Stimulated activated CD4-positive, alpha-beta T cell treated with anti-CD3 and anti-CD28 coated beads, Interleukin-1b, Interleukin-23, amount 100 ng/mL, for 4 hours (primary cell): ENCODE measurements at places on chromosomes 6 and 20.
A peak's percentile ranks its signal among the peaks of the same experiment; 100 is the strongest.

DNA sequence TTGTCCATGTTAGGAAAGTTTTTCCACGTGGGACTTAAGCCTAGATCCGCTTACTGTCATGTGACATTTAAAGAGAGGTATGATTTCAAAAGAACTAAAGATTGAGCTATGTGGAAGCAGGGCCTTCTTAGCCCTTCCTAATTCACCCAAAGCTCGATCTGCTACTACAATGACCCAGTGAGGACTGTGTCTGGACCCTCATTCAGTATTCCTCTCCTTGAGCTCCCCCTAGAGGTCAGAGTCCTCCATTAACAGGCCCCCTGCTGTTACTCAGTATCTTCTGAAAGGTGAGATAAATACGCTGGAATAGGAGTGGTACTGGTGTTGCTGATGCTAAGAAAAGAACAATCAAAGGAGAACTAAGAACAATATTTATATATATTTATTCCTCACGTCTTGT, 414.0 kb downstream of the GJA1 start:
- no peak for DNase-seq

GRCh38 chr20:46022411-46023147, 6.4 kb upstream of the SLC12A5 start:
- peak; percentile 78 for DNase-seq

GRCh38 chr6:150490586-150490985, 109.1 kb upstream of the PLEKHG1 start:
- DNase-seq: no peak

DNA sequence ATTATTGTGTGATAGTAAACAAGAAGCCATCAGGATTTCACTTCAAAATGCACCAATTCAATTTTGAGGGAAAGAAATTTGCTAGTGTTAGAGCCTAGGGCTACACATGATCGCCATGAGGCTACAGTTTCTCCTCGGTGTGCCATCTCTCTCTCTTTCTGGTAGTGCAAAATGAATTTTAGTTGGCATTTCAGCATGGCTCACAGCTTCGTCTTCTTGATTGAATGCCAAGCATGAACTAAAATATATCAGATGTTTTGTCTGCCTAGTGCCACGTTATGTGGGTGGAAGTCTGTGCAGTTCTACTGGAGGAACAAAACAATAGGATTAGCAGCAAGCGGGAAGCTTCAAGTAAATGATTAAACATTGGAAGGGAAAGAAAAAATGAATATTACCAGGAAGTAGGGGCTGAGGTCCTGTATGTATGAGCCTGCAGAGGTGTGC, 6.8 kb upstream of the MRAP2 start:
- no peak for DNase-seq

GRCh38 chr20:7856756-7857155, 83.5 kb downstream of the HAO1 start:
- no peak for DNase-seq

GRCh38 chr6:49553384-49553783, 2.9 kb downstream of the C6orf141 start:
- DNase-seq: no peak

DNA sequence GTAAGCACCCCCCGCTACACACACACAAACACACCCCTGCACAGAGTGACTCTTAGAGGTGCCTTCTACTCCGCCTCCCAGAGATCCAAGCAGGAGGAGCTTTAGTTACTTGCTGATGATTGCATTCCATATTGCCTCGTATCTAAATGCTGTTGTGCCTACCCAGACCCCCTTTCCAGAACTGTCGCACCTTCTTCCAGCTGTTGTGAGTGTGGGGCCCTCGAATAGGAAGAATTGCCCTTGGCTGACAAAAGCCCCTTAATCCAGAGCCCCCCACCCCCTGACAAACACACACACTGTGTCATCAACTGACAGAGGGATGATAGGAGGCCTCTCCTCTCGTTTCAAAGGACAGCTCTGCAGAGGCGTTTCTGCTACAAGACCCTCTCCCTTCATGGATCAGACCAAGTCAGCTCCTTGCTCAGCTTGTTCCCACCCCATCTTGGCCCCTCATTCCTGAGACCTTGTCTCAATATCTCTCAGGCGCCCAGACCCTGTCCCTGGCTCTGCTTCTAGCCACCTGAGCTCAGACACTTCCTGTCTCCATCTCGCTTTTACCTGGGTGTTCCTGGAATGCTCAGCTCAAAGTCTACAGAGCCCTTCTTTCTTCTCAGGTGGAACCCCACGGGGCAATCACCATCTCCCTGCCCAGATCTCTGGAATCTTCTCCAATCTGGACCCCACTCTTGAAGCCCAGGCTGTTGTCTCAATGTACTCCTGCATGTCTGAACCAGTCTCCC, 4.0 kb upstream of the VSX1 start:
- DNase-seq: no peak

DNA sequence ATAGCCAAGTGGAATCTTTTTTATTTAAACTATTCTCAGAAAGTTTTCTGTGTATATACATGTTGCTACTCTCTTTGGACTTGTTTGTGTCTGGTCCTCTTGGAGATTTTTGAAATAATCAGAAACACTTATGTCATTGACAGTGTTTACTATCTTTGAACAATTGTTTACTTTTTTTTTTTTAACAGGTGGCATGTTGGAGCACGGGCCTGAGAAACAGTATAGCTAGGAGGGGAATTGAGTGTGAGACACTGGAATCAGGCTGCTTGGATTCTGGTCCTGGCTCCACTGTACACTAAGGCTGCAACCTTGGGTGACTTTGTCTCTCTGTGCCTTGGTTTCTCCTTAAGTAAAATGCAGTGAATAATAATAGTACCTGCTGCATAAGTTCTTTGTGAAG, 279.6 kb downstream of the PRL start:
- no peak for DNase-seq

DNA sequence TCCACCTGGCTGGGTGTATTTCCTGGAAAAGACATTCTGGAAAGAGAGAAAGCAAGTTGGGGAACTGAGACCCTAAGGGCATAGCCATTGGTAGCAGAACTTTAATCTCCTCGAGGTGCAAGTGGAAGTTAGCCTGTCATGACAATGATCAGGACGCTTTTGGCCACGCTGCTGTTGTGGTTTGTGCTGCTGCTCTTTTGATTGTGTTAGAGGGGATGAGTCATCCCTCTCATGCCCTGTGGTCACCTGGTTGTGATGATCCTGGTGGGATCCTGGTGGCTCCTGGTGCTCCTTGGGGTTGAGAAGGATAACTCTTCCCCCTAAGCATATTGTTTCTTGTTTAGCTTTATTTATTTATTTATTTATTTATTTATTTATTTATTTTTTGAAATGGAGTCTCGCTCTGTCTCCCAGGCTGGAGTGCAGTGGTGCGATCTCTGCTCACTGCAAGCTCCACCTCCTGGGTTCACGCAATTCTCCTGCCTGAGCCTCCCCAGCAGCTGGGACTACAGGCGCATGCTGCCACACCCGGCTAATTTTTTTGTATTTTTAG, 350.3 kb downstream of the KIF16B start:
- no peak for DNase-seq

GRCh38 chr6:170111816-170112582, 178.9 kb downstream of the DLL1 start:
- DNase-seq: no peak

DNA sequence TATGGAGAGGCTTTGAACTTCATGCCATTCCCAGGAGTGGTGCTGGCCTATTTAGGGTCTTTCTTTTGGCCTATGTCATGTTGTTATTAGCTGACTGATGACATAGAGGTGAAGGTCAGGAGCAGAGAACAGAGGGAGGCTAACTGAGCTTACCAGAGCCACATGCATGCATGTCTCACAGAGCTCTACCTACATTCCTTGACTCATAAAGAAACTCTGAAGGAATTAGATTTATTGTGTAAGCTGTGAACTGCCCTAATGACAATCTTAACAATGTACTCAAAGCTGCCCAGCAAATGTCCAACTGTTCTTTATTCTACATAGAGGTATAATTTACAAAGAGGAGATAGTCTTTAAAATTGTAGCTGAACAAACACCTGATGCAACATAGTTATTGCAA, 192.7 kb upstream of the CNR1 start:
- no peak for DNase-seq

GRCh38 chr6:34746104-34746846, 11.0 kb upstream of the SNRPC start:
- DNase-seq: no peak

GRCh38 chr20:57289391-57290177, 23.1 kb upstream of the BMP7 start:
- DNase-seq: no peak
